Regular cardiac myocyte (primary cell): ENCODE measurements at places on chromosomes 1 and 21. TPM values are rescaled to one million over a fixed set of nuclear protein-coding genes. Genes with fewer than 3 reads are reported as not detected.

The OR10K1 gene
- not detected in 2 replicates for total RNA-seq

The CCDC185 gene
- total RNA-seq = under 0.01 TPM in 1 of 2 replicates, not detected in the other

The HSD3B2 gene
- not detected in 2 replicates for total RNA-seq

The SLC35F3 gene
- total RNA-seq = not detected in 2 replicates

The LRRC8B gene
- 2.5 and 3.9 TPM in 2 replicates for total RNA-seq

The DUSP23 gene
- 15.1 and 15.8 TPM in 2 replicates for total RNA-seq

The S100A7 gene
- not detected in 2 replicates for total RNA-seq

The CLCA1 gene
- not detected in 2 replicates for total RNA-seq

The KLF17 gene
- total RNA-seq = under 0.01 and 0.19 TPM in 2 replicates

The RIMS3 gene
- total RNA-seq = 0.38 and 0.85 TPM in 2 replicates

The CFAP45 gene
- total RNA-seq = 0.28 and 0.96 TPM in 2 replicates

The CNKSR1 gene
- 0.19 and 0.85 TPM in 2 replicates for total RNA-seq

The TP73 gene
- total RNA-seq = not detected in 2 replicates

The FCRL6 gene
- total RNA-seq = not detected in 2 replicates

The BARHL2 gene
- total RNA-seq = not detected in 2 replicates

The CFAP141 gene
- total RNA-seq = not detected in 2 replicates

The OSCP1 gene
- 7.1 and 14.7 TPM in 2 replicates for total RNA-seq

The IGSF9 gene
- not detected in 2 replicates for total RNA-seq

The CFHR3 gene
- total RNA-seq = not detected in 2 replicates
